ENCODE measurements at places on chromosomes 6 and 20. TPM values are rescaled to one million over a fixed set of nuclear protein-coding genes. Genes with fewer than 3 reads are reported as not detected.

TRDN gene
- polyA plus RNA-seq, result 577 TPM

DNA sequence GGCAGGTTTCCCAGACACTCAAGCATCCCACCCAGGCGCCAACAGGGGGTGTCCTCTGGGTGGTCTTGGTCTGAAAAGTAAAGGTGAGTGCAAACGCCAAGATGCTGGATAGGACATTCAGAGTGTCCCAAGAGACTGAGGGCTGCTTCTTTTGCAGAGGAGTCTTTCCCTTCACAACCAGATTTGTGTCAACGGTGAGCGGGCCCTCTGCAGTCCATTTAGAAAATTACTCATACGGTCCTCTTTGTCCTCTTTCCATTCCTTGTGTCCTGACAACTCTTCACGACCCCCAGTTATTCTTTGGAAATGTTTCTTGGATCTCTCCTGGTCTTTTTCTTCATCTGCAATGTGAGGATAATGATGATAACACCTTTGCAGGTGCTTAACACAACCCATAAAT, 257.8 kb downstream of the CDC5L start:
- H3K27me3 ChIP-seq, result no peaks in the 10 kb centered on the region
- DNase-seq, result no peak
- H3K4me3 ChIP-seq, result no peak overlapping the region
- no peaks in the 10 kb centered on the region for H3K4me1 ChIP-seq
- no peaks in the 10 kb centered on the region for H3K36me3 ChIP-seq
- H3K27ac ChIP-seq, result no peak overlapping the region

FABP7 gene
- not detected for polyA plus RNA-seq

DNA sequence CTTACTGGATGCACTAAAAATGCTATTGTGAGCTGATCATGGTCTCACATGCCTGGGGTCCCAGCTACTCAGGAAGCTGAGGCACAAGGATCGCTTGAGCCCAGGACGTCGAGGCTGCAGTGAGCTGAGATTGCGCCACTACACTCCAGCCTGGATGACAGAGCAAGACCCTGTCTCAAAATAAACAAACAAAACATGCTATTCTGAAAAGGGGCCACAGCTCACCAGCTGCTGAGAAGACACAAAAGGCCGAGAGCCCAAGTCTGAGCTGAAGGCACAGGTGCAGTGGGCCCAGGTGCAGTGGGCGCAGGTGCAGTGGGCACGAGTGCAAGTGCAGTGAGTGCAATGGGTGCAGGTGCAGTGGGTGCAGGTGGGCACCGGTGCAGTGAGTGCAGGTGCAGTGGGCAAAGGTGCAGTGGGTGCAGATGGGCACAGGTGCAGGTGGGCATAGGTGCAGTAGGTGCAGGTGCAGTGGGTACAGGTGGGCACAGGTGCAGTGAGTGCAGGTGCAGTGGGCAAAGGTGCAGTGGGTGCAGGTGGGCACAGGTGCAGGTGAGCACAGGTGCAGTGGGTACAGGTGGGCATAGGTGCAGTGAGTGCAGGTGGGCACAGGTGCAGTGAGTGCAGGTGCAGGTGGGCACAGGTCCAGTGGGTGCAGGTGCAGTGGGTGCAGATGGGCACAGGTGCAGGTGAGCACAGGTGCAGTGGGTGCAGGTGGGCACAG, 16.0 kb downstream of the ZBTB46 start:
- H3K4me1 ChIP-seq, result peaks cover 33% of the 10 kb centered on the region
- no peak overlapping the region for H3K4me3 ChIP-seq
- H3K27me3 ChIP-seq, result no peaks in the 10 kb centered on the region
- no peak overlapping the region for H3K27ac ChIP-seq
- no peak for DNase-seq

MYH7B gene
- polyA plus RNA-seq, result 448 TPM

KCNK16 gene
- not detected for polyA plus RNA-seq

DNA sequence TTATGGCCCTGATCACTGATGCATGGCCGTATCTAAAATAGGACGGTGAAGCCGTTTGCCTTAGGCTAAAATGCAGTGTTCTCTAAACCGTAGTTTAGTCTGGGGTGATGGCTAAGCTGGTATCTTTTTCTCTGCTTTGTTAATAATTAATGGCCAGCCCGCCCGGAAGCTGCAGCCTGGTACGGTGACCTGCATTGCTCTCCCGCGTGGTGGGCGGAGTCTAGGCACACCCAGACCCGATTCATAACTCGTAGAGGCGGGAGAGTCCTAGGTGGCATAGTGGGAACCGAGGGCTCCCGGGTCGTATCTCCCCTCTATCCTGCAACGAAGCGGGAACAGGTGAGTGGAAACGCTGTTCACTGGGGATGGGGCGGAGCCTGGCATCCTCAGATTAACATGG, 5.5 kb downstream of the CDH4 start:
- H3K4me1 ChIP-seq, result peaks cover 5% of the 10 kb centered on the region
- no peak overlapping the region for H3K4me3 ChIP-seq
- DNase-seq, result no peak

TFAP2A gene
- 0.30 TPM for polyA plus RNA-seq

DNA sequence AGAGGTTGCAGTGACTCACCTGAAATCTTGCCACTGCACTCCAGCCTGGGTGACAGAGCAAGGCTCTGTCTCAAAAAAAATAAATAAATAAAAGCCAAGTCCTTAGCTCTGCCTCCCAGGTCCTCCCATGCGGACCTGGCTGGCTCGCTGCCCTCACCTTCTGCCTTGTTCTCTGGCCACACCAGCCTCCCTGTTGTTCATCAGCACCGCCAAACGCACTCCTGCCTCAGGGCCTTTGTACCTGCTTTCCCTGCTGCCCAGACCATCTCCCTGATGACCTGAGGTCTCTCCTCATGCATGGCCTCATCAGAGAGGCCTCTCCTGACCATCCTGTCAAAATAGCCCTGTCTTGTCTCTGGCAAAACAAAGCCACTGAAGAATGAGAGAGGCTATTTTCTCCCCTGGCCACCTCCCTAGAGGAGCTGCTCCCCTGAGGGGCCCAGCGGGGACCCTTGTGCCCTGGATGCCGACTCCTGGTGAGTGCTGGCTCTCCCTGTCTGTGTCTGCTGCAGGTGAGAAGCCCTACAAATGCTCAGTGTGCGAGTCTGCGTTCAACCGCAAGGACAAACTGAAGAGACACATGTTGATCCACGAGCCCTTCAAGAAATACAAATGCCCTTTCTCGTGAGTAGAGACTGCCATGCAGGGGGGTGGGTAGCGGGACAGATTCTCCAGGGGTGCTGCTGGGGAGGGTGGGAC, 22.6 kb upstream of the CHMP4B start:
- no peaks in the 10 kb centered on the region for H3K27me3 ChIP-seq
- no peak overlapping the region for H3K4me3 ChIP-seq
- peaks cover 19% of the 10 kb centered on the region for H3K4me1 ChIP-seq

GRCh38 chr6:132300323-132300949, 100.8 kb downstream of the MOXD1 start:
- no peak overlapping the region for H3K27ac ChIP-seq
- DNase-seq, result no peak
- H3K36me3 ChIP-seq, result no peaks in the 10 kb centered on the region
- H3K4me1 ChIP-seq, result no peaks in the 10 kb centered on the region
- no peaks in the 10 kb centered on the region for H3K27me3 ChIP-seq

DNA sequence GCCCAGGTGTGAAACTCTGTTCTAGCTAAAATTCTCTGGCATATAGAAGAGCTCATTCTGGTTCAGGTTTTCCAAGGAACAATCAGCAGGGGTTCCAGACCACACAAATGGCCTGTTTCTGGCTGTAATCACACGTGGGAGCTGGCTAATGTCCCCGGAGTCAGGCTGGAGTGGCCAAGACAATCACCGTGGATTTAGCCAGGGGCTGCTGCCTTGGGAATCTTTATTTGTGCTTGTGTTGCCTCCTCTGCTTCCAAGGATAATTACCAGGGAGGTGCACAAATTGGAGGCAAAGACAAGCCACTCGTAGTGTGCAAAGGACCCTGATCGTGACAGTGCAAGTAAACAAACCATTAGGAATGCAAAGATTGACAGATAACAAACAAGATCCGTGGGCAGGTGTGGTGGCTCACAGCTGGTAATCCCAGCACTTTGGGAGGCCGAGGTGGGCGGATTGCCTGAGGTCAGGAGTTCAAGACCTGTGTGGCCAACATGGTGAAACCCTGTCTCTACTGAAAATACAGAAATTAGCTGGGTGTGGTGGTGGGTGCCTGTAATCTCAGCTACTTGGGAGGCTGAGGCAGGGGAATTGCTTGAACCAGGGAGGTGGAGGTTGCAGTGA, 77.3 kb downstream of the KCNB1 start:
- peaks cover 6% of the 10 kb centered on the region for H3K4me1 ChIP-seq
- no peak overlapping the region for H3K27ac ChIP-seq
- H3K27me3 ChIP-seq, result no peaks in the 10 kb centered on the region
- no peak overlapping the region for H3K4me3 ChIP-seq

- no peak overlapping the region for H3K4me3 ChIP-seq
- no peak for DNase-seq
- no peaks in the 10 kb centered on the region for H3K27me3 ChIP-seq
- H3K27ac ChIP-seq, result no peak overlapping the region
- no peaks in the 10 kb centered on the region for H3K36me3 ChIP-seq
These were observed 37.3 kb upstream of the SAYSD1 start for GRCh38 chr6:39152262-39152661.

DNA sequence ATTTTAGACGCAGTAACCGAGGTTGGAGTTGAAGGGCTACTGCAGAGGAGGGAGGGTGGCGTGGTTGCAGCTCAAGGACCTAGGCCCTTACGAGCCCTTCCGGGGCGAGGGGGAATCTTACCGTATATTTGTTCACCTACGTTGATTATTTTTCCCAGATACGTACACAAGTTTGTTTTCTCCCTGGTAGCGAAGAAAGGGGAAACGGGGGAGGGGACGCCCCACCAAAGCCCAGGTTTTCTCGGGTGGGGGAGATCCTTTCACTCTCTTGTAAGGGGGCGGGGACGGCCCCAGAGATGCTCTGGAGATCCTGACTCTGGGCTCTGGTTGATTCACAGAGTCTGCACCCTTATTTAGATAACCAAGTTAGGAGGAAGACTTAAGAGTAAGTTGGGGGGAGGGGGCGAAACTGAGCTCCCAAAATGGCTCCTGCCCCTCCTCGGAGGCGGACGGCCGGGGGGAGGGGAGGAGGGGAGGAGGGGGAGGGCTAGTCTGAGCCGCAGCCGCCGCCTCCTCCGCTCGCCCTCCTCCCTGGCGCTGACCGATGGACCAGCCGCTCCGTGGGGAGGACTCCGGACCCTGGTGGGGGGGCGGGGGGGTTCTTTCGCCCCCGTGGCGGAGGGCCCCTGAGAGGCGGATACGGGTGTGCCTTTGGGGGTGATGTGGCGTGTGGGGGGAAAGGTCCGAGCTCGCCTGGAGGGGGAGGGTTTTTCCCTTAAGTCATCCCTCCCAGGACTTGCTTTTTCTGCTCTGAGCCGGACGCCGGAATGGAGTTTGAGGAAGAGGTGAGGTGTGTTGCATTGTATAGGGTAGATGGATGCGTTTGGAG, 2.2 kb downstream of the BRD2 start:
- H3K27ac ChIP-seq, result peak overlapping the region; percentile 99
- H3K27me3 ChIP-seq, result no peaks in the 10 kb centered on the region
- peak; percentile 95 for DNase-seq

NRSN1 gene
- not detected for polyA plus RNA-seq

TRAM2 gene
- polyA plus RNA-seq, result 13.8 TPM

DNA sequence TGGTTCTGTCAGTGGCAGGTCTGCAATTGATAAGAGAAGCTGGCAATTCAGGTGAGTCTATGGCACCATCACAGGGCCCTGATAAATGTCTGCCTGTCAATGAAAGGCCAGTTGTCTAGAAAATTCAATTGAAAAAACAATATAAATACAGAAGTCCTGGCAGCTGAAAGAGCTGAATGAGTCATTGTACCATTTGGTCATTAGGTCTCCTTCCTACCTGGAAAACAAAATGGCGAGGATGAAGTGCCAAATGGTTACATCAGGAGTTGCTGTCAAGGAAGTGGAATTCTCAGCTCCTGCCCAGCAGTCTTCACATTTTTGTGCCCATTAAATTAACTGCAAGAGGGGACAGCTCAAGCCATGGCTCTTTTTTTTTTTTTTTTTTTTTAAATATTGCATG, 37.7 kb downstream of the PEX7 start:
- no peak overlapping the region for H3K27ac ChIP-seq
- no peak overlapping the region for H3K4me3 ChIP-seq
- H3K36me3 ChIP-seq, result no peaks in the 10 kb centered on the region
- H3K4me1 ChIP-seq, result no peaks in the 10 kb centered on the region
- H3K27me3 ChIP-seq, result no peaks in the 10 kb centered on the region

RAET1G gene
- polyA plus RNA-seq, result not detected

GRCh38 chr6:18586133-18586532, 199.0 kb downstream of the RNF144B start:
- no peaks in the 10 kb centered on the region for H3K4me1 ChIP-seq
- H3K27me3 ChIP-seq, result no peaks in the 10 kb centered on the region
- H3K27ac ChIP-seq, result no peak overlapping the region
- H3K36me3 ChIP-seq, result no peaks in the 10 kb centered on the region

DNA sequence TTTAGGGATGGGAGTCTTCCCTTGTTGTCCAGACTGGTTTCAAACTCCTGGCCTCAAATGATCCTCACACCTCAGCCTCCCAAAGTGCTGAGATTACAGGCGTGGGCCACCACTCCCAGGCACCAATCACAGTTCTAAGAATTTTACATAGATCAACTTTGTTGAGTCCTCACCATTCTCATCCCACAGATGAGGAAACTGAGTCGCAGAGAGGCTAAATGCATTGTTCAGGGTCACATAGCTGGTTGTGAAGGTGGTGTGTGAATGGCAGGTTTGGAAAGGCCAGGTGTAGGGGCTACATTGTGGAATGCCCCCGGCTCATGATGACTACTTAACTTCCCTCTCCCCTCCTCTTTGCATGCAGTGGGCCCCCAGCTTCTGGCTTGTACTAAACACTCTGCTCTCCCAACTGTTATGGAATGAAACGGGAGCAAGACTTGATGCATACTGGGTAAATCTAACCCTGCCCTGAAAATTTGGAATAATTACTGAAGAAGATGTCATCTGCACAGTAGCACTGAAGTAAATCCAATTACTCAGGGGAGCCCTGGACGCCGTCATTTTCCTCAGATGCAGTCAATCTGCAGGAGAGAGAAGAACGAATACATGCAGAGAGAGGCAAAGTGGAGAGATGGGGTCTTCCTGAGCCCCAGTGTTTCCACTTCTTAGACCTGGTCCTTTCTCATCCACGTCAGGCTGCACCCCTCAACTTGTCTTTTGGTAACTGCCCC, 102.3 kb upstream of the ZNF217 start:
- no peak overlapping the region for H3K4me3 ChIP-seq
- no peak overlapping the region for H3K27ac ChIP-seq
- peaks cover 43% of the 10 kb centered on the region for H3K4me1 ChIP-seq
- no peak for DNase-seq
- H3K27me3 ChIP-seq, result no peaks in the 10 kb centered on the region

IP6K3 gene
- 16.9 TPM for polyA plus RNA-seq

- no peaks in the 10 kb centered on the region for H3K27me3 ChIP-seq
- no peak overlapping the region for H3K27ac ChIP-seq
- H3K36me3 ChIP-seq, result no peaks in the 10 kb centered on the region
- no peak overlapping the region for H3K4me3 ChIP-seq
- H3K4me1 ChIP-seq, result no peaks in the 10 kb centered on the region
These were observed 84.4 kb downstream of the MAP7 start for GRCh38 chr6:136465766-136466303.

- H3K4me3 ChIP-seq, result no peak overlapping the region
- no peaks in the 10 kb centered on the region for H3K36me3 ChIP-seq
- no peak for DNase-seq
- peaks cover 9% of the 10 kb centered on the region for H3K27me3 ChIP-seq
- no peaks in the 10 kb centered on the region for H3K4me1 ChIP-seq
These were observed 6.0 kb upstream of the LKAAEAR1 start for GRCh38 chr20:64090165-64090564.

KHDC1 gene
- 0.80 TPM for polyA plus RNA-seq
